Fibroblast of skin of left biceps (primary cell): ENCODE measurements at places on chromosomes 5 and 9.
A peak's percentile ranks its signal among the peaks of the same experiment; 100 is the strongest.

GRCh38 chr9:2178034-2178734 lies 163.0 kb downstream of the SMARCA2 start:
- DNase-seq, result no peak

DNA sequence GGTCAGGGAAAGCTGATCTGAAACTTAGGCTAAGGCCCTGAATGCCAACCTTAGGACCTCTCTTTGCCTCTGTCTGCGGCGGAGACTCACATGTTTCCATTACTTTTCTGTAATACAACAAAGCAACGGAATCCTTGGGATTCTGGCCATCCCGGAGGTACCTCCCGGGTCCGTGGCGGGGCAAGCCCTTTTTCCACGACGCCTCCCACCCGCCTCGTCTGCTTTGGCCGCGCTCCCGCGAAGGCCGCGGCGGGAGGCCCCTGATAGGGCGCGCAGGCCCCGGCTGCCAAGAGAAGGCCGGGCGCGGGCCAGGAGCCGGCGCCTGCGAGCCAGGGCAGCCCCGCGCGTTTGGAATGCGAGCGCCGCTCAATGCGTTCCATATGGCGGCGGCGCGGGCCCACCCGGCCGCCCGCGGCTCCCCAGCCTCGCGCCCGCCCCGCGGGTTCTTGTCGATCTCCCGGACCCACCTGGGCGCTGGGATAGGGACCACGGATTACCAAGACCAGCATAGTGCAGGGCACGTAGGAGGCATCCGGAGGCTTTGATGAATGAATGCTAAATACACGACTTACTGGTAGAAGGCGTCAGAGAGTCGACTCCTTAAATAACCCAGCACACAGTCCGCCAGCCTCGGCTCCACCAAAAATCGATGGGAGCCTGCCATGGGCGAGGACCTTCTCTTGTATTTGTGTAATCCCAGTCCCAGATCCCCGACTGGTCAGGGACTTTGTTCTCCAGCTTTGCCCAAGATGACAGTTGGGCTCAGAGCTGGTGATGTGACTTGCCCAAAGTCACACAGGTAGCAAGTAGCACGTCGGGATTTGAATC lies 17.5 kb upstream of the PHF19 start:
- no peak for DNase-seq

- no peak for DNase-seq
Observed at GRCh38 chr5:89313044-89313443, 430.1 kb upstream of the MEF2C start.

DNA sequence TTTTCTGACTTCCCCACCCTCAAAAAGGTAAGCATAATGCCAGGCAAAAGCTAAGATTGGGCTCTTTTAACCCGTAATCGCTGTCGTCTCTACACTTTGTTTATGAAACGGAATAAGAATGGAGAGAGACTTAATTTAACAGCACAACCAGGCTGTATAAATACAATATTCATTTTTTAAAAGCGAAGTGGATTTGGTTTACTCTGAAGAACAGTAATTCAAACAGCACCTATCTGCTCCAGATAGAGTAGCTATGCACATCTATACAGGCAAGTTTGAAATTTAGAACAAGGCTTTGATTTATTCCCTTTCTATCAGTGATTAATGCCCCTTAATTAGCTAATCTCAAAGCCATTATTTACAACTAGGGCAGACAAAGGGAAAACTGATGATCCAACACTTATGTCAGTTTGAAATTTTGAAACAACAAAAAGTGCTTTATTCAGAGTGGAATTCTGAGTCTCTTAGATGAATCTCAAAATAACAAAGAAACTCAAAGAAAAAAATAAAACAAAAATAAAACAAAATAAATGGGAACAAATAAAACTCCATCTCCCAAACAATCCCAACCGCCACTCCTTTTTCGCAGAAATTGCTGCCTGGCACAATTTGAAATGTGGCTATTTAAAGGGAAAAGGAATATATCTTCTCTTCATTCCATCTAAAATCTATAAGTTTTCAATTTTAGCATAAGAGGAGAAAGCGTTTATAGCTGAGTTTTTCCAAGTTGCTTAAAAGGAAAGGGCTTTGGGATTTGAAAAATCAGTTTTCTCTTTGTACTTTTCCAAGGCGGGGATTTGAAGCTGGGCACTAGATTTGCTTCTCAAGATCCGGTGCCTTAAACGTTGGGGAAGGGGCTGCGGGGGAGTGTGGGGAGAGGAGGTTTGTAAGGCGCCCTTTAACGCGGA lies 298.6 kb downstream of the PARP8 start:
- no peak for DNase-seq

- DNase-seq, result no peak
Observed at GRCh38 chr5:171428809-171429542, 9.5 kb downstream of the FGF18 start.

GRCh38 chr5:131513780-131514179 lies 121.2 kb downstream of the RAPGEF6 start:
- DNase-seq, result no peak

DNA sequence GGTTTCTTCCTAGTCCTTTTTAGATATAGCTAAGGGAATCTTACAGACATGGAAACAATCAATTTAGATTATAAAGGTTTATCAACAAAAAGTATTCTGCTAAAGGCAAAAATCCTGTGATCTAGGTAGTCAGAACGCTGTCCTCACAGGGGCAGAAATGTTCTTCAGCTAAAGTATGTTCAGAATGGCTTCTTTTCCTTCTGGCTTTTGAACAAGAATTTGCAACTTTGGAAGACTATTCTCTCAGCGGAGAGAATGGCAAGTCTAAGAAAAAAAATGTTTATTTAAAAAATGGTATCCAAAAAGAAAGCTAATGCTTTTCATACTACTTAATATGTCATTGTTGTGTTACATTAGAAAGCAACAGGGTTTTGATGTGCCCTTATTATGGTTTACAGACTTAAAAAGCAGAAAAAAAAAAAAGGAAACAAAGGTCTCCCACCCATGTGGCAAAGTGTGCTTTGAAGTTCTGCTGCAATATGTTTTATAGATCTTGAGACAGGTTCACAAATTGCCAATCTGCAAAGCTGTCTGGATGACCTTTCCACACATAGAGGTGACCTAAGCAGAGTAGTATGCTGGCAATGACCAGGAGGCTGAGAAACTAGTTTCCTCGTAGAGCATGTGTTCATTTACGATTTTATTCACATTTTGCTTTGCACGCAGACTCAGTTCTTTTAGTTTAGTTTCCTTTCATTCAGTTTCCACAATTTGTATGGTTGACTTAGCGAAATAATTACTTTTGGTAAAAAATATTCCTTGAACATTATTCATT lies 45.1 kb upstream of the PJA2 start:
- no peak for DNase-seq

DNA sequence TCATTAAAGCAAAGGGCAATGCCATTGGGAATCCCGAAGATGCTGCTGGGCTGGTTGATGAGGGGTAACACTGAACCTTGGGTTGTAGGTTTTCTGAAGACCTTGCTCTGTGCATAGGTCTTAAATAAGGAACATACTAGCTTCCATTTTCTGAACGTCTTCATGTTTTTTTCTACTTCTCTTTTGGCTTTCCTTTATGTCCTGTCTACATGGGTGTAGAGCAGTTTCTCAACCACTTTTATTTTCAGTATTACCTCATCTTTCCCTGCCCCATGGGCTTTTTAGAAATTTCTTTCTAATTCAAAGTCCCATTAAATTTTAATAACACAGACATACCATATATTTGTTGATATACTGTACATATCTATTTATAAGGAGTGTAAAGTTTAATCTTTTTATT lies at the start of gene IFNA14:
IFNA14 (minus strand) TSS at position 95 of the 400 bp plus-strand sequence; CDS start at position 25, 70 bp downstream.
- DNase-seq, result no peak

GRCh38 chr5:98432378-98432777 lies 341.1 kb upstream of the RGMB start:
- no peak for DNase-seq

DNA sequence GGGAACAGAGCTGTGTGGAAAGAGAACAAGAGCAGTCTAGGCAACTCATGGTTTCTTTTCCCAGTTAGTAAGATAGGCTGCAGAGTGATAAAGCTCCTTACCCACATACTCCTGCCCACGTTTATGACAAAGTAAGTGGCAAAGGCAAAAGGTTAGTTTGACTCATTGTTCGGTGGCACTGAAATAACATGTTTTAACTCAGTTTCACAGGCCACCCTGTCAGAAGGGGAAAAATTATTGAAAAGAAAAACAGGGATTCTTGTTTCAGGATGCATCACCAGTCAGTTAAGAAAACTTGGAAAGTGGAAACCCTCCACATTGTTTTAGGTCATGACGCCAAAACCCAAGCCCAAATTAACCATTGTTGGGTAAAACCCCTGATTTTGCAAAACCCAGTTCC lies 22.3 kb upstream of the DAB2 start:
- no peak for DNase-seq

- DNase-seq, result no peak
Observed at GRCh38 chr5:147509041-147509709, 693 bp downstream of the DPYSL3 start.

DNA sequence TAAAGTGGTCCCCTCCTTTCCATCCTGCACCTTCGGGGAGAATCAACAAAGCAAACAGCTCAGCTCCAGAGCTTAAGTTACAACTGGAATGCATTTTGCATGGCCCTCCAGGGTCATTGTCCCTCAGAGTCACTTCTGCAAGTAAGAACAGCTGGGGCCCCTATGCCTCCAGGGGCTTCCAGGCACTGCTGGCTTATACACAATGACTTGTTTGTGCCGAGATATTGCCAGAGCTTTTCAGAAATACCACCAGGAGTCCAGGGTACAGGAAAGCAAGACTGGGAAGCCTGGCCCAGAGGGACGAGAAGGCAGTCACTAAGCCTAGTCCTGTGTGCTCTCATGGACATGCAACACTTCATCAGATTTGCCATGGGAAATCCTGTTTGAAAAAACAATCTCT lies 11.3 kb downstream of the FRMD3 start:
- DNase-seq, result no peak

- DNase-seq, result no peak
Observed at GRCh38 chr5:111556501-111556900, 44.2 kb upstream of the STARD4 start.

GRCh38 chr9:18263377-18263776 lies 210.6 kb upstream of the ADAMTSL1 start:
- no peak for DNase-seq

DNA sequence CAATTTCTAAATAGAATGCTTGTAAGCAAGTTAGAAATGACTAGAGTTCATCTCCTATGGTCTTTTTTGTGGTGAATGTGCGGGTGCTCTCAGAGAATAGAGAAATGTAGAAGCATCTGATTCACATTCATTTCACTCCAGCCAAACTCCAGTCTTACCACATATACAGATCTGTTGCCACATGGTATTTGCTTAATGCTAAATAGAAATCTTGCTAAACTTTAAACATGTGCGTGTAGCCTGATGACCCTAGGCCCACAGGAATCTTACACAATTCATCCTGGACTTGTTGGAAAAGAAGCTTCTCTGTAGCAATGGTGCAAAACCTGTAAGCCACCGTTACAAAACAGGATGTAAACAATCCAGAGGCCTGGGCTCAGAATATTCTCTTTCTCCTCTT lies 135.2 kb downstream of the PCSK1 start:
- peak; percentile 94 for DNase-seq

DNA sequence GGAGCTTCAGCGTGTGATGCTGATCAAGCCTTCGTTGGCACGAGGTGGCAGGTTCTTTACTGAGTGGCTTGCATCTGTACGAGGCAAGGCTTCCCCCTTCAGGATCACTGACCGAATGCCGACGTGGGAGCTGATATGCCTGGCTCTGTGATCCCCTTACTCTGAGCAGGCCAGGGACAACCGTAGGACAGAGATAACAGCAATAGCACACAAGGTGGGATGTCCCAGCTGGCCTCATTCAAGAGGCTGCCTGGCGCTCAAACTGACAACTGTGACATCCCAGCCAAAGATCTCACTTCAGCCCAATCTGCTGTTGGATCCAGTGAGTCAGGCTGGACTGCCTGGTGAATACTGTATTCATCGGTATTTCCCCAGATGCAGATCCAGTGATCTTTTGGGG lies 199.4 kb upstream of the PANK3 start:
- DNase-seq, result no peak

DNA sequence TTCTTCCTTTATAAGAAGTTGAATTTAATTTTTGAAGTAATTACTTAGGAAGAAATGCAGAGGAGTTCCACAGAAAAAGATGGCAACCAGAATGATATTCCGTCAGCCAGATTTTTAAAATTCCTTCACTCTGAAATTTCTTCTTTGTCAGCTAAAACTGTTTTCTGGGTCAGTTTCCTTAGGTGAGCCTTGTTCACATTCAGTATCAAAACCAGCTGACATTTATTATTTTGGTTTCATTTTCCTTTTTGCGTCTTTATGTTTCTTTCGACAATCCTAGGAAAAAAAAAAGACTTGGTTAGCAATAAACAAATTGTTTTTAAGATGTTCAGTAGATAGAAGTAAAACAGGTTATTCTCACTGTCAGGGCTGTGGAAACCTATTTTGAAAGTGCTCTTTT lies 4.1 kb upstream of the IARS1 start:
- DNase-seq, result no peak

DNA sequence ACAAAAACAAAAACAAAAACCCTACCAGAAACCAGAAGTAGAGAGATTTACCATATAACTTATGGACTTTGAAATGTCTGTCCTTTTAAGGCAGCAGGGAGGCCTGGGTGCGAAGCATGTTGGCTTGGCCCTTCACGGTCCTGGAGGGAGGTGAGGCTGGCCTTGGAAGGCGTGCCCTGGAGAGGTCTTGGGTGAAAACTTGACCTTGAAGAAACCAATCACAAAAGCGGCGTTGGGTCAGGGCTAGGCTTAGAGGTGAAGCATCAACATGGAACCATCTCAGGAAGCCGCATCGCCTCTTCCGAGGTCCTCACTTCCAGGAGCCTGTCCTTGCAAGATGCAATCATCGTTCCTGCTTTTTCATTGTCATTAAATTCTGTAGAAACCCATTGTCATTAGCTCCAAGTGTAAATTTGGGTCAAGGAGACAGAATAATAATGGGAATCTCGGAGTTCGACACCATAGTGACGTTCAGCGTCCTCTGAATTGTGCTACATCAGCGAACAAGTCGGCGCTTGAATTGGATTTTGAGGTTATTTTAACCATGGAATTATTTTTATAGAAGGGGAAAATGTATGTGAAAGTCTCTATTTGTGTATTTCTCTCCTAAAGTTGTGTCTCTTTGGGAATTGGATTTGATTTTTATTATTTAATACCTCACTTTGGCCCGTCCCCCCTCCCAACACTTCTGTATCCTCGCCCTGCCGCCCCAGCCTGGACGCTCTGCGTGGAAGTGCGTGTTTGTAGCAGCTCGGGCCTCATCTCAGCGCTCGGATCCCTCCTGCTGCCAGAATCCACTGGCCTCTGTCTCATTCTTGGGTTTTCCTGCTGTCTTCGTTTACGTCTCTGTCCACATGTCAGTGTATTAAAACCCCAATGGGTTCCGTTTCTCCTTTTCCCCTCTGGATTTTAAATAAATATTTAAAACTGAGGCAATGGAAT lies 11.1 kb upstream of the ORM1 start:
- DNase-seq, result no peak

- peak; percentile 57 for DNase-seq
Observed at GRCh38 chr5:143229896-143230675, 173.4 kb downstream of the NR3C1 start.

DNA sequence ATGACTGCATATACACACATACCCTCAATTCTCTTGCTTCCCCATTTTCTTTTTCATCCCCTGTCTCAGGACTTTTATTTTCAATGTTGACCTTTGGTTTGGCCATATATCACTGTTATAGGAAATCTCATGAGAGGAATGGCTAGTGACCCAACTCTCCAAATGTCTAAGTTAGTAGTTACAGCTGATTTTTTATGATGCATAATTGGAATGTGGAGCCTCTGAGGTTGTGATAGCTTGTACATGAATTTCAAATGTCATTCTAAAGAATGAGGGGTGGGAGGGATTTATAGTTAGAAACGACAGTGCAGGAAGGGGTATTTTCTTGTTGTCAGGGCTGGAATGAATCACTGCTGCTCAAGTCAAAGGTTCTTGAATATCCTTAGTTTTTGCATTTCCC lies 356.1 kb downstream of the NTRK2 start:
- DNase-seq, result no peak
